Activated T-cell treated with anti-CD3 and anti-CD28 coated beads for 48 hours (primary cell): ENCODE measurements at places on chromosomes 5 and 9.

GRCh38 chr9:79369676-79370075, 202.1 kb upstream of the TLE4 start:
- no peak for DNase-seq

- DNase-seq, result no peak
These were observed 212.5 kb upstream of the IER5L start for GRCh38 chr9:129390541-129390940.

DNA sequence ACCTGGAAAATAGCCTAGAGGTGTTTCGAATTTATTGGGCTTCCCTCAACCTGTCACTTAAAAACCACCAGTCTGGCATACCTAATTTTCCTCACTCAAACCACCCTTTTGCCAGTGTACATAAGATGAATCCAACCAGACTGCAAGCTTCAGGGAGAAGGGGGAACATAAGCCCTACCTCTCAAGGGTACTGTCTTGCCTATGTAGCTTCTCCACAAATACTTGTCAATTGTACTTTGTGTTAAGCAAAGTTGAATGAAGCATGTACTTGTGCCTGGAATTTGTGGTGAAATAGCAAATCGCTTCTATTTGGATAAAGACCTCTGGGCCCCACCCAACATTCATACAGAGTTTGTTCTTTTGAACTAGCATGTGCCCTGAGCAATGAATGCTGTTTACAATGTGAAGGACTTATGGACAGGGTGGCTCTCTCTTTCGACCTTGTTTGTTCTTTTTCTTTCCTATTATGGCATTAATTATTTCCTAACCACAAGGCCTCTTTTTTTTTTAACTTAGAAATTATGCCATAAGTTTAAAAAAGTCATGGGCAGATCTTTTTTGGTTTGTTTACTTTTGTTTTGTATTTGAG, 580.2 kb downstream of the EBF1 start:
- DNase-seq, result no peak

- DNase-seq, result no peak
These were observed 73.9 kb downstream of the KIF24 start for GRCh38 chr9:34254966-34255825.

- DNase-seq, result no peak
These were observed 27.5 kb downstream of the ADRB2 start for GRCh38 chr5:148853868-148854267.

DNA sequence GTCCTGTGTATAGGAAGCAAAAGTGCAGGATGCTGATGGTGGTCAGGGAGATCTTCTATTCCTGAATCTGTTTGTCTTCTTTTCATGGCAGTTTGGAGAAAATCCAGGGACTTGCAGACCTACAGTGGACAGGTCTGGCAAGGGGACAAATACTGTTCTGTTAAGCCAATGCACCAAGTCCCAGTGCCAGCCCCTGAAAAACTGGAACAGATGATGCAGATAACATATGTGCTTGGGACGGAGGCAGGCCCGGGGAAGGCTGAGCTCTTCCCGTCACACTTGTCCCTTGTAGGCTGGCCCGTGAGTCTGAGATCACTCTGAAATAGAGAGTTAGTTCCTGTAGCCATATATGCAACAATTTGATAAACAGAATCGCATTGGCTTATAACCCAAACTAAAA, 265.7 kb downstream of the MTRR start:
- no peak for DNase-seq

DNA sequence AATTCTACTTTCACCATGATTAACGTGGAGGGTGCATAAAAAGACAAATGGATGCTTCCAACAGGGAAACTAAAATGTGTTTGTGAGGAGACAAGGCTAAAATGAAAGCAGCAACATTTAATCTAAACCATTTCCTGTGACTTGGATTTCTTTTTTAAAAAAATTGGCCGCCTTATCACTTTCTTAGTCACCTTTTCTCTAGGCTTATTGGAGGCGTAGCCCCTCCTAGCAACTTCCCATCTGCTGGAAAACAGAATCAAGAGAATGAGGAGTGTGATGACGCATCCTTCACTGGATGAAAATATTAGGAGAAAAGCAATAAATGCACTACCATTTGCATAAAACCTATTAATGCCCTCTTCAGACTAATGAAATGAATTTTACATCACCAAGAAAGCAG, 791 bp upstream of the GPR150 start:
- DNase-seq, result no peak

GRCh38 chr5:171630350-171631065, 155.1 kb upstream of the SMIM23 start:
- DNase-seq, result no peak

DNA sequence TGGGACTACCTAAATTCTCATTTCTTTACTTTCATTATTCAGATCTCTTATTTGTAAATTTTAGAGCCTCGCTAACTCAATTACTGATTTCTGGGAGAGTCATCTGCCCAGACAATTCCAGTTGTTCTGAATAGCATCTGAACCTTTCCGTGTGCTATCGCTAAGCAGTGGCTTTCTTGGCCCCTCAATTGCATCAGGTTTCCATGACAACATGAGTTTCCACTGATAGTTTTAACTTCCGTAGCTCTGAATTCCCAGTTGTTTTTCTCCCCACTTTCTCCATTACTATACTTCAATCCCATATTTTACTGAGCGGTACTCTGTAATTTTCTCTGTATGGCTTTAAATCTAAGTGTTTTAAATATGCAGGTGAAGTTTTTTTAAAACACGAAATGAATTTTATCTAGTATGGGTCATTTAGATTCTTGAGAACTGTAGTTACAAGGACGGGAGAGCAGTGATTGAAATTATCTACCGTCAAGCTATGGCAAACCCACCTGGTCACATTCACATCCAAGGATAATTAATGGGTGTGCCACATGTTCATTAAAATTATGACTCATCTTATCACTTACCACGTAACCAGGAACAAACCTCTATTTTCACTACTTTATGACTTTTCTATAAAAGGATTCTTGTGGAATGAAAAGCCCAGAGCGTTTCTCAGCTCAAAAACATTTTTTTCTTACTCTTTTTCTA, 223.5 kb upstream of the PCSK5 start:
- no peak for DNase-seq

GRCh38 chr5:1732238-1732941, 67.2 kb downstream of the MRPL36 start:
- no peak for DNase-seq

DNA sequence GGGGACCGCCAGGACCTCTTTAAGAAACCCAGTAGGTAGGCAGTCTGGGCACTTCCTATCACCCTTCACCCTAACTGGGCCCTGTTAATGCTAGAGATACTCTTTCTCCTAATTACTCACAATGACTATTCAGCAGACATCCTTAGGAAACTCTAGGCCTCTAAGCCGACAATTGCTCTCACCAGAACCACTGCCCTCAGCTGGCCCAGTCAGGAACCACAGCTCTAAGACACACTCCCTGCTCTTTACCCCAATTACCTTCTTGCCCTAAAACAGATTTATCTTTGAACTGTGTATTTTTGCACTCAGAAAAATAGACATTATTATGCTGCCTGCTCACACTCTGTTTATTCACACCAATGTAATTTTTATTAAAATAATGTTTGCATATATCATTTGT, 432.6 kb upstream of the SLC30A5 start:
- no peak for DNase-seq

DNA sequence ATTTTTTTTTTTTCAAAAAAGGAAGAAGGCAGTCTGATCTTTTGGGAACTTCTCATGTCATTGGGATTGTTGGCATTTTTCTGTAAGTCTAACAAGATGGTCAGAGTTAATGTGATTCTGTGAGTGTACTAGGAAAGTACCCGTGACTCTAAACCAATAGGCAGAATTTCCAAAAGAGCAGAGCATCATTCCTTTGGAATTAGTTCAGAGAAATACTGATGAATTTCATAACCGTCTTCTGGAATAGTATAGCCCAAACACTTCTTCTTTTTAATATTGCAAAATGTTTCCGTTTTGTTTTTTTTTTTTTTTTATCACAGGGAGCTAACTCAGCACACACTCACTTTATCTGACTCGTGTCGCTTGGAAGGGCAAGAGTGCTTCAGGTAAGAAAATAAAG, 407.4 kb downstream of the DTWD2 start:
- no peak for DNase-seq

- peak; percentile 68 for DNase-seq
These were observed at the start of gene SLCO4C1 for GRCh38 chr5:102296178-102296817. Gene SLCO4C1 (minus strand): TSS chr5:102296284. CDS start chr5:102296262, 22 bp downstream.

DNA sequence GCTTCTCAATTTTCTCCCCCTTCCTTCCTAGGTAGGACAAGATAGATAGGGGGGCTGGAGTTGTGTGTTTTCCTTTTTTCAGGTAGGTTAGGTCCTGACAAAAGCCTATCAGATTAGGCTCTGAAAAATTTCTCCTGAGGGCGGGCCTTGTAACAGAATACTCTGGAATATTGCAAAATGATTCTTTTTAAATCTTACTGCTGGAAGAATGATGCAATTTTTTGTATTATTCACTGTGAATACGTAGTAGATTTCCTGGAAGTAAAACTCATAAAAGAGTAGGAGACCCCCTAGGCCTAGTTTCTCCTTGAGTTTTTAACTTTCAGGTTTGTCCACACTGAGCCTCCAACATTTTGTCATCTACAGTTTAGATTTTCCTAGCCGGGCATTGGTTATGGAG, 1701.8 kb downstream of the EFNA5 start:
- DNase-seq, result no peak

DNA sequence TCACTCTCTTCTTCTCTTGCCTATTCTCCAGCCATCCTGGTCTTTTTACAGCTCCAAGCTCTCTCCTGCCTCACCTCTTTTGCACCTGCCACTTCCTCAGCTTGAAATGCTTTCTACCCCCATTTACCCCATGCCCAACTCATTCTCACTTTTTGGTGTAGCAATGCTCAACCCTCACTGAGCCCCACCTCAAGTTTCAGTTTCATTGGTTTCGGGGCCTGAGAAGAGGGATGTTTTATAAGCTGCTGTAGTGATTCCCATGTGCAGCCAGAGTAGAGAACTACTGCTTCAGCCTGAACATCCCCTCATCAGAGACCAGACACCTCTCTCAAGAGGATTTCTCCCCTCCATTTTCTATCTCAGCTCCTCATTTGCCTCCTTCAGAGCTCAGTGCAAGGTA, 45.2 kb upstream of the FYB1 start:
- no peak for DNase-seq

- DNase-seq, result no peak
These were observed 27.4 kb downstream of the QRFP start for GRCh38 chr9:130869250-130869649.

DNA sequence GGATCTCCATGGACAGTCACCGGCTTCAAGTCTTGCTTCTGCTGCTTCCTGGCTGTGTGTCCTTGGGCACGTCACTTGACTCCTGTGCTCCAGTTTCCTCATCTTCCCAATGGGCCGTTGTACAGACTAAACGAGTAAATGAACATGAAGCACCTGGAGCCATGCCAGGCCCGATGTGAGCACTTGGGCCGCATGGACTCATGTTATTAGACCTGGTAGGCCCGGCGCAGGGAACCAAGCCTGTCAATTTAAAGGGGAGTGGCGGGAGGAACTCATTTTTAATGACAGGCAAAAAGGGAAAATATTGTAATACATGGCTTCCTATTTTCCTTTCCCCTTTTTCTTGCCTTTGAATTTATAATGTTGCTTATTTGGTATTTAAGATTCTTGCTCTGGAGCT, 47.5 kb downstream of the TENT4A start:
- no peak for DNase-seq
